ENCODE measurements at places on chromosomes 1 and 21.

- DNase-seq: no peak
These were observed 75.2 kb downstream of the CDC42BPA start for GRCh38 chr1:227242811-227243682.

- no peak for DNase-seq
These were observed 773.6 kb upstream of the B3GALT2 start for GRCh38 chr1:193960040-193960439.

GRCh38 chr1:47776667-47777131 is 220.5 kb downstream of the TRABD2B start:
- DNase-seq: no peak

- DNase-seq: no peak
These were observed 22.5 kb upstream of the GPR157 start for GRCh38 chr1:9151328-9151860.

DNA sequence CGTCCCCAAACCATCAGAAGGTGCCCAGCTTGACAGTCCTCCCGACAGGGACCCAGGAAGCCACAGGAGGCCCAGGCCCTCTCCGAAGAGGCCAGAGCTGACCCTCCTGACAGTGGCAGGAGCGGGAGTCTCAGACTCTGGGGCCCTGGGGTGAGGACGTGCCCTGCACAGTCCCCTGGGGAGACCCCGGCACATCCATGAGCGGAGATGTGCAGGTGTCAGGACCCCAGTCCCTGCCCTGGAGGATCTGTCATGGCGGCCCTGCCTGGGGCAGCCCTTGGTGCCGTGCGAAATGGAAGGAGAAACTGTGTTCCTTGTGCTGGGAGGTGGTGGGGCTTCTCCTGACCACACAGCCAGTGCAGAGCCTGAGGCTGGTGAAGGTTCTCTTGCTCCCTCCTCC is 55.8 kb downstream of the OBSCN start:
- no peak for DNase-seq

DNA sequence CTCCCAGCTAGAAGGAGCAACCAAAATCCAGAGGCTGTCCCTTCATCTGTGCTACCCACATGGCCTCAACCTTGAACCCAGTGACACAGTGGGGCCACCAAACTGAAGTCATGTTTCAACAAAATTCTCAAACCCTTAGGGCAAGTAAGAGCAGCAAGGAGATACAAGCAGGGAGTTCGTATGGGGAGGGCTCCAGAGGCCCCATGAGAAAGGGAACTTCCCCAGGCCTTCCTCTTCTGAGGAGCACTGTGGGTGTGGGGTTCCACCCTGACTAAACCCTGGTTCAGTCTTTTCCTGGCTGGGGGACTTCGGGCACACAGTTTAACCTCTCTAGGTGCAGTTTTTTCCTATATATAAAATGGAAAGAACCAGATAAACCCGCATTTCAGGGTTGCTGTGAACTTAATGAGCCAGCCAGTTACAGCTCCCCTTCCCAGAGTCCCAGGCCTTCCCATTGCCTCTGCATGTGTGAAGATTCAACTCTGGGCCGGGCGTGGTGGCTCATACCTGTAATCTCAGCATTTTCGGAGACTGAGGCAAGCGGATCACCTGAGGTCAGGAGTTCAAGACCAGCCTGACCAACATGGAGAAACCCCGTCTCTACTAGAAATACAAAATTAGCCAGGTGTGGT is 8.0 kb upstream of the THEMIS2 start:
- DNase-seq: no peak

DNA sequence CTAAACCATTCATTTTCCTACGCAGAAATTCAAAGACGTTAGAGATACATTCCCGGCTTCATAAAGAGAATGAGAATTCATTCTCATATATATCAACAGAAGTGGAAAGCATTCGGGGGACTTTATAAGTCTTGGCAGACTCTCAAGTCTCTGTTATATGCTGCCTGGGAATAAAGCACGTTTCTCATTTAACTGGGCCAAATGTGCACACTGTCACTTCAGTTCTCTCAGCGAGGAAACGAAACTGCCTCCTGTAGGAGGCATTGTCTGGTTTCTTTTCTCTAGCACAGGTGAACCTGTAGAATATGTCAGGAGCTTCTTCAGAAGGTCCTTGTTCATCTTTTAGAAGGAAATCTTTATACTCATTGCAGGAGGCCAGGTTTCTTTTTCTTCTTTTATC is 367.6 kb downstream of the PTBP2 start:
- DNase-seq: no peak

- DNase-seq: no peak
These were observed 30.1 kb downstream of the RHOU start for GRCh38 chr1:228765168-228765946.

GRCh38 chr1:200738327-200738948 is at the start of gene CAMSAP2:
CAMSAP2 (plus strand) TSS chr1:200738893; CDS start chr1:200739828, 935 bp downstream.
- peak; percentile 90 for DNase-seq

- no peak for DNase-seq
These were observed 91.1 kb downstream of the NIBAN1 start for GRCh38 chr1:184882957-184883815.

Measured in RKO (cell line).